ENCODE measurements at places on chromosomes 1 and 21.

DNA sequence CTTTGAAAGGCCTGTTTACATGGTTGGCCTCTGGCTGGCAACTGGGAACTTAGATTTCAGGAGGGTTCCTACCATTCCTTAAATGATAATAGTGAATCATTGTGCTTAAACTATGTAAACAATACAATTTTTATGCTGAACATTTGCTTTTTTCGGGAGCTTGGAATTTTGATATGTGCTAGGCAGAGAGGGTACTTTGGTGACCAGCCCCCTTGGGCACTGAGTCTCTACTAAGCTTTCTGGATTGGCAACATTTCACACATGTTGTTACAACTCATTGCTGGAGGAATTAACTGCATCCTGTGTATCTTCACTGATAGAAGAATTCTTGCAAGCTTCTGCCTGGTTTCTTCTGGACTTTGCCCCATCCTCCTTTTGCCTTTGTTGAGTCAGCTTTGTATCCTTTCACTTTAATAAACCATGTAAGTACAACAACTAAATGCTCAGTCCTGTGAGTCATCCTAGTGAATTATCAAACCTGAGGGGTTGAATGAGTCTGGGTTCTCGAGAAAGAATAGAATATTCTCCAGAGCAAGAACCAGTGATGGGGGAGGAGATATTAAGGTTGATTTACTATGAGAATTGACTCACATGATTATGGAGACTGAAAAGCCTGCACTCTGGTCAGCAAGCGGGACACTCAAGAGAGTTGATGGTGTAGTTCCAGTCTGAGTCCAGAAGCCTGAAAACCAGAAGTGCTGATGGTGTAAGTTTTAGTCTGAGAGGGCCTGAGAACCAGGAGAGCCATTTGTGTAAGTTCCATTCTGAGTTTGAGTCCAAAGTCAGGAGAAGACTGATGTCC lies 3.1 kb upstream of the SLC16A4 start:
- no peak for DNase-seq

DNA sequence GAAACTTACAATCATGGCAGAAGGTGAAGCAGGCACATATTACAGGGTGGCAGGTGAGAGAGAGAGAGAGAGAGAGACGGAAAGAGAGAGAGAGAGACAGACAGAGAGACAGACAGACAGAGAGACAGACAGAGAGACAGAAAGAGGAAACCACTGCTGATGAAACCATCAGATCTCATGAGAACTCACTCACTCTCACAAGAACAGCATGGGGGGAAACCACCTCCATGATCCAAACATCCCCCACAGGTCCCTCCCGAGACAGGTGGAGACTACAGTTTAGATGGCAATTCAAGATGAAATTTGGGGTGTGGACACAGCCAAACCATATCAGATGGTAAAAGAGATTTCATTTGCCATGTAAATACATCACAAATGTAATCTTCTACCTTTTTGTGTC lies 708.1 kb downstream of the MRPL39 start:
- DNase-seq: no peak

DNA sequence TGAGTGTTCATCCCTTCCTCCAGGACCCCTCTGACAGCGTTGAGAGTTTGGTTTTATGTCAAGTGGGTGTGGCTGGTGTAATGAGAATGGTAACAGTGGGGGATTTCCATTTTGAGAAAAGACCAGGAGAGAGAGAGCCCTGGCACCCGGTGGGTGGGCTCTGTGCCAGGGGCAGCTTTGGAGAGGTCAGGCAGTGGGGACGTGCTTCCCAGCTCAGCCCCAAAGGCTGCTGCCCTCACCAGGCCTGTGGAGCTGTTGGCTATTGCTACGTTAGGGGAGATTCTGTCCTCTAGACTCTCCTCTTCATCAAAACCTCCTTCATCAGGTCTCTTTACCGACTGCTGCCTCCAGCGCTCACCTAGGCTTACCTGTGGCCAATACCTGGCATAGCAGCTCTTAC lies 176.3 kb downstream of the PTPRU start:
- DNase-seq: peak; percentile 22

GRCh38 chr1:221912230-221912629 lies 170.3 kb upstream of the DUSP10 start:
- no peak for DNase-seq

GRCh38 chr1:3987669-3988235 lies 87.7 kb upstream of the C1orf174 start:
- no peak for DNase-seq

DNA sequence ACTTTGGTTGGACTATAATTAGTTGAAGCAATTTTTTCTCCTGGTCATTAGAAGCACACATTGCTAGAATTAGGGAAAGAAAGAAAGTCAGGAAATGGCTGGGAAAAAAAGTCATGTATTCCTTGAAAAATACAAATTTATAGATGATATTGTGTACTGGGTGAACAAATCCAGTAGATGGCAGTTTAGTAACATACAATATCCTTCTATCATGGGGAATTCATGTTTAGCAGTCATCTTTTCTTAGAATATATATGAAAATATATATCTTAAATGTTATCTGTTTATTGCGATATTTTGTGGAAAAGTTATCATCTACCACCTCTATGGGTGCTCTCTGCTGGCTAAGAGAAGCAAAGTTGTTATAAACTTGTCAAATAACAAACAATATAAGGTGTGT lies 13.1 kb upstream of the ZRANB2 start:
- no peak for DNase-seq

- no peak for DNase-seq
Measured at GRCh38 chr21:41762753-41763152, 4.1 kb downstream of the RIPK4 start.

- no peak for DNase-seq
Measured at GRCh38 chr1:59391212-59392179, 94.6 kb downstream of the FGGY start.

- peak; percentile 56 for DNase-seq
Measured at GRCh38 chr1:212607206-212607912, 1.2 kb upstream of the ATF3 start.

DNA sequence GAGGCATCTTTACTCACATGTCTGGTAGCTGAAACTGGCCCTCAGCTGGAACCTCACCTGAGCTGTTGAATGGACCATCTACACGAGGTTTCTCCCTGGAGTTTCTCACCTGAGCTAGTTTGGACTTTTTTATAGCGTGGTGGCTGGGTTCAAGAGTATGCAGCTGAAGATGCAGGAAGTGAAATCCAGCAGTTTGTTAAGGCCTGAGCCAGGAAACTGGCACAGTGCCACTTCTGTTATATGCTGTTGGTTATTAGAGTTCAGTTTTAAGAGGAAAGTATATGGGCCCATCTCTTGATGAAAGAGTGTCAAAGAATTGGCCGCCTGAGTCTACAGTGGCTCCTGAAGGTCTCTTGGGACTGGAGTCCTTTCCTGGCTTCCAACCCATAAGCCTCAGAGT lies 35.6 kb downstream of the STUM start:
- no peak for DNase-seq

DNA sequence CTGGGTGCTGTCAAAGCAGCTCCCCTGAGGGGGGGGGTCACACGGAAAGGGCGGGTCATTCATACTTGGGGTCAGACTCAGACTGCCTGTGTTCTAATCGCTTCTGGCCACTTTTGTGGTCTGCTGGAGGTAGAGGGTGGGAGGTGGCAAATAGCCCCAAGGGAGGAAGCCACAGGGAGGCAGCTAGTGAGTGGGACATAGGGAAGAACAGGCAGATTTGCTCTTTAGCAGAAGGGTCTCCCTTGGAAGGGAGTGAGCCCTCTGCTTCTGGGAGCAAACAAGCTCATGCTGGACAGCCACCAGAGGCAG lies 24.5 kb downstream of the ACOT11 start:
- DNase-seq: no peak

- no peak for DNase-seq
Measured at GRCh38 chr1:29324202-29324601, 87.9 kb downstream of the PTPRU start.
